ENCODE measurements at places on chromosomes 11 and 22.

DNA sequence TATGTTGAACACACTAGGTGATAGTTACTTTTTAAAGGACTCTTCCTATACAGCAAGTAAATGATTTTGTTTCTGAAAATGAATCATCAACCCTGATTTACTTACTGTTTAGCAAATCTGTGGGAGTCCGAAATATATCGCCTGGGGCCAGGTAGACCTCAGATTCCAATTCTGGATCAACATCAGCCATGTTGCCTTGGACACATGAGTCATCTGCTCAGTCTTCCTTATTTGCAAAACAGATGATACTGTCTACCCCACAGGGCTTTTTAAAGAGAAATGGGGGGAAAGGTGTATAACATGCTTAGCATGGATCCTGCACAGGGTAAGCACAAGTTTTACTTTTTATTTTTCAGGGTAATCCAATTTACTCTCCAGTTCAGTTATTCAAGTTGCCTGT, 324.2 kb downstream of the TENM4 start:
- DNase-seq: no peak

- DNase-seq: no peak
Measured at GRCh38 chr22:39429916-39430575, 26.8 kb upstream of the MGAT3 start.

- DNase-seq: no peak
Measured at GRCh38 chr22:23704829-23705228, 14.0 kb downstream of the RGL4 start.

DNA sequence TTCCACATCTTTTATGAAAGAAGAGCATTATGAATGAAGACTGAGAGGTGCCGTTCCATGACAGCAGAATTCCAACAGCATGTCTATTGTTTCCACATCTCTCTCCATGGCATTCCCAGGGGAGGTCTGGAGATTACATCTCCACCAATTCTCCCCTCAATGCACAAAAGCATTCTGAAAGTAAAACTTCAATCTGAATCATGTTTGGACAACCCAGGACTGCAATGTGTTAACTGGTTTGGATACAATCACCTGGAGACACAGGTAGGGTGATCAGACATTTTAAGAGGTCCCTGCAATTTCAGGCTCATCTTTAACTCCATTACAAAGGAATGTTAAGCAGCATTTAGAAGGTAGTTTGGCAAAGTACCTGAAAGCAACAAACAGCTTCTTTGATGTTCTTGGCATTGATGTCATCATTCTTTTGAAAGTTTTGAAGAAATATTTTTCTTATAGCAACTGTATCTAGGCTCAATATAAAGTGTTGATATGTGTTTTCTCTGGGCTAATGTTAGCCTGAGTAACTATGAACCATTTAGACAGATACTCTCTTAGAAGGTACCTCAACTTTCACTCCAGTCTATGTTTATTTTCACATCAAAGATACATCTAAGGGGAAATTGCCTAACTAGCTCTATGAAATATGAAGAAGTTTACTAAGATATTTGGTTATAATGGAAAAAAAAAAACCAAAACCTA, 181.4 kb upstream of the MTMR2 start:
- DNase-seq: no peak

- DNase-seq: no peak
Measured at GRCh38 chr11:58625826-58626460, 3.5 kb downstream of the CNTF start.

DNA sequence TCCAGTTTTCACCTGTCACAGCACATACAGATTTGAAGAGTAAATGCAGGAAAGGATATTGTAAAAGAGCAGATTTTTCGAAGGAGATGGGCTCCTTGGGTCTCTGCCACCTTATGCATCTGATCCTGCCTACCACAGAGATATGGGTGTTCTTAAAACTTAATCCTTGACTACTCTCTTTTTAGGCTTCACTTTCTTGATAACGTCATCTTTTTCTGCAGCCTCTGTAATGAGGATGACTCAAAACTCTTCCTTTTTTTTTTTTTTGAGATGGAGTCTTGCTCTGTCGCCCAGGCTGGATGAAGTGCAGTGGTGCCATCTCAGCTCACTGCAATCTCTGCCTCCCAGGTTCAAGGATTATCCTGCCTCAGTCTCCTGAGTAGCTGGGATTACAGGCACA, 7.8 kb downstream of the PRR14L start:
- DNase-seq: no peak

GRCh38 chr11:45949992-45950407, 27.5 kb downstream of the LARGE2 start:
- DNase-seq: no peak

DNA sequence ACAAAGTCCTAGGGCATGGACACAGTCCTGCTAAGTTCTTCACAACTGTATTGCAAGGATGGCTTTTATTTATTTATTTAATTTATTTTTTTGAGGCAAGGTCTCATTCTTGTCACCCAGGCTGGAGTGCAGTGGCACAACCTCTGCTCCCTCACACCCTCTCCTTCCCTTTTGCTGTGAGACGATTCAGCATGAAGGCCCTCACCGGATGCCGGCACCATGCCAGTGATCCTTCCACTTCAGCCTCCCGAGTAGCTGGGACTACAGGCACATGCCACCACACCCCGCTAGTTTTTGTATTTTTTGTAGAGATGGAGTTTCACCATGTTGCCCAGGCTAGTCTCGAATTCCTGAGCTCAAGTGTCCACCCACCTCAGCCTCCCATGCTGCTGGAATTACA, 17.8 kb downstream of the EED start:
- no peak for DNase-seq

DNA sequence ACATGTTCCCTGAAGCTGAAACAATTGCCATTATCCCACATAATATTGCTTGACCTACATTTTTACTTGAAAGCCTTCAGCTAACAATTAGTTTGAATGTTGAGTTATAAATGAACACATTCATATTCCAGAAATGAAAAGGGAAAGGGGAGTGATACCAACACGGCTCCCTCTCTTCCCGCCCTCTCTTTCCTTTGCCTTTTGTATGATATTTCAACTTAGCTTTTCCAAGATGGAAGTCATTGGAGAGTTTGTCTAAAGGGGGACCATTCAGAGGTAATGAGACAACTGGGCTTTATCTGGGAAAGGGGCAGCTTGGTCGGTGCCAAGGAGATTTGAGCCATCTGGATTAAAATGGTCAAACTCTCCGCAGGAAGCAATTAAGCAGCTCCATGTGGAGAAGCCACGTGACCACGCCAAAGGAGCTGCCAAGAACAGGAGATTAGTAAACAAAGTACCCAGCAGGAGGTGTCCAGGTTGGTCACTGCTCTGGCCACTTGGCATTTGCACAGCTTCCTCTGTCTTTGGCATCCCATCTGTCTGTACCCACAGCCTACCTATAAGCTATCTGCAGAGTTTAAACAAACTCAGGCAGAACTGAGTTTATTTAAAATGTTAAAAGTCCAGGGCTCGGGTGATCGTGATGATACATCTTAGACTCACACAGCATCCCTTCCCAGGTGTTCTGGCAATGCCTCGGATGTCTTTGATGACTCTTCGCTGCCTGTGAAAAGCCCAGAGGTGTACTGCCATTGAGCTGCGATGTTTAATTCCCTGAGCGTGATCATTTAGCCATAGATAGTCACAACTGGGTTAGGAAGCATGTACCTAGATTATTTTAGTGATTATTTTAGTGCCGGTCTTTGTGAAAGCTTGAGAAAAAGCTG, 735.9 kb downstream of the NTM start:
- DNase-seq: no peak

DNA sequence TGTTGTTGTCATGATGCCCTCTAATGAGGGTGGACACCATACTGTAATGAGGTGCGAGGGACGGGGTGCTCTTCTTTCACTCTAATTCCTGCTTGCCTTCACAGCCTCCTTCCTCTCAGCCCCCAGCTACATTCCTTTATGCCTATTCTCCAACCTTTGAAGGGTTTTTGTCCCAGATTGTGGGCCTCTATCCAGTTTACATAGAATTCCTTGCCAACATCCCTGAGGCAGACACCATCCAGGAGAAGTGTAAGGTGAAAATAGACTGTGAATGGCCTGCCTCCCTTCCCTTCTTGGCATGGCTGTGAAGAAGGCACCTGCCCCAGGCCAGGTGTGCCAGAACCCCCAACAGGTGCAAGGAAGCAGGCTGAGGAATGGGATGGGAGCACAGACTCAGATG, 122.3 kb downstream of the CHST1 start:
- DNase-seq: no peak

GRCh38 chr22:35600476-35600875, 16.7 kb downstream of the MB start:
- DNase-seq: no peak

DNA sequence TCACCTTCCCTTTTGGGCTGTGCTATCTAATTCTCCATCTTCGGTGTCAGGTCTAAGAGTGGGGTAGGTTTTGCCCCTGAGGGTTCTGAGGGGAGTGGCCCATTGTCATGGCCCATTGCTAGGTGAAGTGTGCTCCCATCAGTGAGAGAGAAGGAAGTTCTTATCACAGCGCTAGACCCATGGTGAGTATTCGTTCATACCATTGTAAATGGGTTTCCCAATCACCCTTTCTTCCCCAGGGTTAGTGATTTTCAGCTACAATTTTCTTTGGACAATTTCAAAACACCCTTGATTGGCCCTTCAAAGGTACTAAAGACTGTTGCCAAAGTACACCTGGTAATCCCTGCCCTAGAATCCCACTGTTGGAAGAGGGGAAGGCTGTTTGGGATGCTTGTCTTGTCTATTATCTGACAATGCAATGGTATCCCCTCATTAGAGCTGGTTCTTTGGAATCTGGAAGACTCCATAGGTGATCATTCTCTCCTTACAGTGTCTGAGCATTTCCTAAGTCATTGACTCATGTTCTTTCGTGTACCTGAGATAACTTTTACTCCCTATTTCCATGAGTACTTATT, 20.2 kb downstream of the MPEG1 start:
- DNase-seq: no peak

DNA sequence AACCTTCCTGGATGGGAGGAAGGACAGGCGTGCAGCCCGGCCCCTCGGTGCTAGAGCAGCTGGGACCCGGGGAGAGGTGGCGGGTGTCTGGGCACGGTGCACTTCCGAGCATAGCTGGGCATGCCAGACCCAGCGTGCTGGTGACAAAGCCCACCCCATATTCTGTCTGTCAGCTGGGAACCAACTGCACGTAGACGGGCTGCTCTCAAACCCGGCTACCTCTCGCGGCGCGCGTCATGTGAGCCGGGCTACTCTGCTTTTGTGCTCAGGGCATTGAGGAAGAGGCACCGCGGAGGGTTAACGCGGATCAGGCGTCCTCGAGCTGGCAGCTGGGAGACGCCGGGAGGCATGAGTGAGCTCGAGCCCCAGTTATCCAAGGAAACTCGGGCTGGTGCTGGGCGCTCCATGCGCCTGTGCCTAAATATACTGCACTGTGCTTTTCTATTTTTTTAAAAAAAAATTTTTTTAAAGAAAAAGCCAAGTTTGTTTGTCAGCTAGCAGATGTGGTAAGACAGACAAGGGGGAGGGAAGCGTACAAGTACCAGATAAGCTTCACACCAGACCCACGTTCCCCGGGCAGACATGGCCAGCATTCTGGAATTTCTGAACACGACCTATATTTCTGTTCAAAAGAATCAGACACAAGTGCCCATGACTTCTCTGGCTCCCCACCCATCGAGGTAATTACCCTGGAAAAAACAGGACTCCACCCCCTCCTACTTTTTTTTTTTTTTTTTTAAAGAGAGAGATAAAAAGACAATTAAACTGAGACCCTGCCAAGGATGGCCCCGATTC, 425.6 kb downstream of the SHANK2 start:
- DNase-seq: no peak

DNA sequence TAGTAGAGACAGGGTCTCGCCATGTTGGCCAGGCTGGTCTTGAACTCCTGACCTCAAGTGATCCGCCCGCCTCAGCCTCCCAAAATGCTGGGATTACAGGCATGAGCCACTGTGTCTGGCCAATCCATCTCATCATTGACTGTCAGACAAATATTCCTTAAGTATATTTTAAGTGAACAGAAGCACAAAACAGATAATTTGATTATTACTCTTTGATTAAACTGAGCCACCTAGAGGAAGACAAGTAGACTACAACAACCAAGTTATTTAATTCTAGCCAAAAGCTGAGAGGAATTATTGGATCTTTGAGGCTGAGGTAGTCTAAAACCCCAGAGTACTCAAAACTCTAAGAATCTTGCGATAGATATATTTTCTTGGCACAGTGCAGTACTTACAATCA, 1.2 kb downstream of the ACRV1 start:
- no peak for DNase-seq

GRCh38 chr22:48299124-48299523, 1528.5 kb downstream of the BRD1 start:
- no peak for DNase-seq

DNA sequence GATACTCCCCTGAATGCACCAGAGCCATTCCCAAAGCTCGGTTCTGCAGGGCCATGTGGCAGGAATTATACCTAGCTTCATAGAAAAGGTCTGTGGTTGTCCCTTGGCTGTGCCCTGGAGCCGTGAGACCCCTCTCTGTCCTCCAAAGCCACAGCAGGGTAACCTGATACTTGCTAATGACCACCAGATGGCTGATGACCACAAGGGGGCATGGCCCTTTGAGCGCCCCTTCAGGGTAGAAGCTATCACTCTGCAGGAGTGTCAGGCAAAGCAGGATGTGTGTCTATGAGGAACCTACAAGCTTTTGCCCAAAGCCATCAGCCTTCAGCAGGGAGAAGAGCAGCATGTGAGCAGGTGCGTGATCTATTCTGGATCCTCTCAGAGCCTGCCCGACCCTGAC, 95.3 kb downstream of the NTM start:
- no peak for DNase-seq

GRCh38 chr11:58958500-58958899, 19.2 kb downstream of the GLYATL1 start:
- peak; percentile 39 for DNase-seq

- no peak for DNase-seq
Measured at GRCh38 chr22:19019029-19019678, 83.1 kb upstream of the PRODH start.

DNA sequence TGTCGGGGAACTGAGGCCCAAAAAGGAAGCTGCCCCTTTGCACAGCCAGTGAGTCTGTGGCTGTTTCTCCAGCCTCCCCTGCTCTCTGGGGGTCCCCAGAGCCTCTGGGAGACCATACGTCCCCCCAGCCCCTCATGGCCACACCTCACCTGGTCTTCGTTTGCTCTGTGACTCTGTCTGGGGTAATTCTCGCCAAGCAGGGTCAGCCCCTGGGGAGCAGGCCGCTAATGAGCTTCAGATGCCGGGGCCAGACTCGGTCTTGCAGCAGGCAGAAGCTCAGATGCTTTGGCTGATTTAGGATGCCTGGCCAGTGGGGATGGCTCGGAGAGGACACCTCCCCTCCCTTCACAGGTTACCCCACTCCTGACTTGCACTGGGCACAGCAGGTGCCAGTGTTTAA, 24.1 kb upstream of the WNT11 start:
- DNase-seq: no peak

- no peak for DNase-seq
Measured at GRCh38 chr11:128409476-128409875, 177.9 kb downstream of the ETS1 start.

- DNase-seq: no peak
Measured at GRCh38 chr11:88288560-88288959, 49.0 kb downstream of the CTSC start.

DNA sequence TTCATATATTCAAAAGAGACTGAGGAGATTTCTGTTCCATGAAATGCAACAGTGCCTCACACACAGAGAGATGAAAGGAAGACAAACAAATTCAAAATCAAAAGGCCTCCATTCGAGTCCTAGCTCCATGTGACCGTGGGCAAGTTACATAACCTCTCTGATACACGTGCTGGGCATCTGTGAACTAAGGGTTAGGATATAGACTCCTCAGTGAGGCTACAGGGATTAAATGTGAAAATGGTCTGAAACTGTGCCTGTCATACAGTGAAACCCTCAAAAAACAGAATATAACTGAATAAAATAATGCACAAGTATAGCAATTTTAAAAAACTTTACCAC, 111.8 kb upstream of the MTMR2 start:
- no peak for DNase-seq

GRCh38 chr11:33953289-33953688, 61.4 kb upstream of the LMO2 start:
- DNase-seq: no peak

All from CD4-positive, alpha-beta T cell treated with Interleukin-6 for 4 hours (primary cell).